ENCODE measurements at places on chromosomes 1 and 21.

DNA sequence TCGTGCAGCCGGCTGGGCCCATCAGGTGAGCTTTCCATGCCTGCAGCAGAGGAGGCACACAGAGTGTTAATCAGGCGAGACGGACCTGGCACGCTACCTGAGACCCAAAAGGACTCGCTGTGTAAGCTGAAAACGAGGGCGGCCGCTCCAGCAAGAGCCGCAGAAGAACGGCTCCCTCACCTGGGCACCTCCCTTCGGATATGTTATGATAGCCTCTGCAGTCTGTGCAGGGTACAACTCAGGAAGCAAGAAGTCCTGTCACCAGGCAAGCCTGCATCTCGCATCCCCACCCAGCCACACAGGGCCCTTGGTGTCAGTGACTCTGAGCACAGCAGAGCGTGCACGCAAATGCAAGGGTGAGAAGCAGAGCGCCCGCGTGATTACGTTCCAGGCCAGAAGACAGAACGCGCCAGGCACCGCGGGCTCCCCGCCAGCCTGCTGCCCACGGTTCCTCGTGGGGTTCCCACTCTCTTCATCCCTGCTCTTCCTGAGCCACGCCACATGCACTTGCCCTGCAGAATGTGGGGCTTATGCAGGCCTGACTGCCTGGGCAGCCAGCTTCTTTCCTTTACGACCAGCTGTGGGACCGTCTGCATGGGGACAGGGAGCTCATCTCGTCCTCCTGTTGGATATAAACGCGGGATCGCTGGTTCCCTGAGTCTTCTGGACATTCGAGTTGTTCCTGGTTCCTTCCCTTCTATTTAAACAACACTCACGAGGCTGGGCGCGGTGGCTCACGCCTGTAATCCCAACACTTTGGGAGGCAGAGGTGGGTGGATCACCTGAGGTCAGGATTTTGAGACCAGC is 20.2 kb upstream of the LRRC47 start:
- no peak for DNase-seq

- no peak for DNase-seq
These were observed 77.7 kb downstream of the DSCAM start for GRCh38 chr21:40769231-40769630.

GRCh38 chr1:229636042-229636441 is 10.0 kb downstream of the URB2 start:
- no peak for DNase-seq

GRCh38 chr1:107464827-107465226 is 324.0 kb downstream of the NTNG1 start:
- no peak for DNase-seq

Measured in iPS DF 19.7 (cell line).